ENCODE measurements at places on chromosomes 4 and X. TPM values are rescaled to one million over a fixed set of nuclear protein-coding genes. Genes with fewer than 3 reads are reported as not detected.
A peak's percentile ranks its signal among the peaks of the same experiment; 100 is the strongest.

- no peak for DNase-seq
These were observed 314.0 kb downstream of the FRMPD4 start for GRCh38 chrX:12452268-12452667.

DNA sequence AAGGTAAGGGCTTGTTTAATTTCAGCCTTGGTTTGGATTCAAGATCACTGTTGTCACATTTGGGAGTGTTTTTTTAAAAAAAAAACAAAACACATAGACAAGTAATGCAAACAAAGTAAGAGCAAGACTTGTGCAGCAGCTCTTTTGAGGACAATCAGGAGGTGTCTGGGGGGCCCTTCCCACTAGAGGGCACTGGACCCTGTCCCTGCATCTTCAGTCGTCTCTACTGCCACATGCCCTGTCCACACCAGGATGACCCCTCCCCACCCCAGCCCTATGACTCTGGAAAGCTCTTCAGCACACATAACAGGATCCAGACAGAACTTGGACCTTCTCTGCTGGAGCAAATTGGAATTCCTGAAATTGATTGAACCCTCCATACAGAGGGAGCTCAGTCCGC is 71.0 kb downstream of the USP46 start:
- peak; percentile 19 for DNase-seq

- DNase-seq: peak; percentile 94
These were observed 121.2 kb downstream of the GASK1B start for GRCh38 chr4:158051401-158052235.

- DNase-seq: no peak
These were observed 1401.6 kb downstream of the ADGRL3 start for GRCh38 chr4:62601737-62602136.

DNA sequence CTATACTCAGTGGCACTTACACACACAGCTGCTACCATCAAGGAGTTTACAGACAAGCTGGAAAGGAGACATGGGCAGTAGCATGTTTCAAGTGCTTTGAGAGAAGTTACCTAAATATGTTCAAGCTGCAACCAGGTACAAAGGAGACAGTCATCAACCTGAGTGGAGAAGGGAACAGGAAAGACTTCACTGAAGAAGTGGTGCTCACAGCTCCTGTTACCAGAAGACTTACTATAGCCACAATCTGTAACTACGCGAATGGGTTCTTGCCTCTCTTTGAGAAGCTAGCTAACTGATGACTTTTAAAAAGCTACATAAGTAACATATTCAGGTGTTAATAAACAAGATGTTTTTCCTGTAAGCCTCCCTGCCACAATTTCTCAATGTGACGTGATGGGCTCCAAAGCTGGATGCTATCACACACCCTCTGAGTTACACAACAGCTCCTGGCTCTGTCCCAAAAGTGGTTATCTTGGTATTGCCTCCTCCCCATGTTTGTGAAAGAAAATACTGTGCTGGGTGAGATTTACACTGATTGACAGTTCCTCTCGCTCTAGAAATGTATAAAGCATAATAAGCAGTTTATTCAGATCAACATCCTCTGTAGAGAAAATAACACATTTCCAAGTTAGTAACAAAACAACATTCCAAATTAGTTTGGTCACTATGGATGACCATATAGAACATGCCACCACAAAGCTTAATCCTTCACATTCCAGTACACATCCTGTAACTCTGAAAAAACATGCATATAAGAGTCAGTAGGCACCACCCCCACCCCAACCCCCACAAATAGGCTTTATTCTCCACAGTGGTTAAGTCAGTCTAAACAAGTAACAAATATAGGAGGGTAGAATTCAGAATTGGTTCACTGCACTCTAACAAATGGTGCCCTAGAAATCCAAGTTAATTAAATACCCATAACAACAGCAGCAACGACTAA is 81.8 kb downstream of the FRYL start:
- DNase-seq: peak; percentile 89

DNA sequence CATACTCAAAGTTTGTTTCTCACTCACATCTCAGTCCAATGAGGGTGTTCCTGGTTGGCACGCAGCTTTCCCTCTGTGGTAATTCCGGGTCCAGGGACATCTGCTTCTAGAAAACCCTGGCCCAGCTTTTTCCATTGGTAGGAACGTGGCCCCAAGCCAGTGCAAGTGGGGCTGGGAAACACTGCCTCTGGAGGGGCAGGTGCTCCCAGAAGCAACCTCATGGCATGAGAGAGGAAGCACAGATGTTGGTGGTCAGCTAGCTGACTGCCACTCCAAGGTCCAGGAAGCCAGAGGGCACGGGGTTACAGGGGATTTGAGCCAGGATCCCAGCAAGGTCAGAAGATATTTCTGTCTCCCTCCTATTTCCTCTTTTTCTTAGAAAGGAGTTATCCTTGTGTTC is 47.5 kb downstream of the DCTD start:
- DNase-seq: no peak

DNA sequence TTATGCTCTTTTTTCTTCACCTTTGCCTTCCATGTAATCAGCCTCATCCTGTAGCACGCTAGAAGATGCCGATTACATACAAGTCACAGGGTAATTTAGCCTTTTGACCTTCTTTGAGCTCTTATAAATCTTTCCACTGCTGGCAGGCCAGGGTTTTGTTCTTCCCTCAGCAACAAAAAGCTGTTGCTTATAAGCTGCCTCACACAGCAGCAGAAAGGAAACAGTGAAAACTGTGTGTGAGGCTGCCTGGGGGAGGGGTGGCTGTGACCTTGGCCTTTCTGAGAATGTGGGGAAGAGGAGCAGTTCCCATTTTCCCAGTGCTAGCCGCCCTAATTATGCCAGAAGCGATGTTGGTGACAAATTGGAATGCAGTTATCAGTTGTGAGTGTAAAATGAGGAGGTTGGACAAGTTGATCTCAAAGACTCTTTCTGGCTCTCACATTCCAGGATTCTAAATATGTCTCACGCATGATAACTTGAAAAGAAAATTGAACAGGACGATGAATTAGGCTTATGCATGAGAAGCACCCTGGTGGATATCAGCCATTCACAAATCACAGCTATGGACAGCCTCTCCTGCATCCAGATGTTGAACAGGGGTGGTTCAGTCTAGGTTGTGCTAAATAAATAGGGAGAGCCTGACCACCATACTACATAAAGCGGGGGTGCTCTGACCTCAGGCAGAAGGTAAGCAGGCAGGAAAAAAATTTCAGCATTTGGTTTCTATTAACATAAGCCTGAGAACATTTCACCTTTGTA is 25.7 kb downstream of the SLITRK2 start:
- no peak for DNase-seq

TMEM271 gene
- total RNA-seq: not detected

TLL1 gene
- 0.33 TPM for total RNA-seq

- no peak for DNase-seq
These were observed 41.4 kb upstream of the CHRDL1 start for GRCh38 chrX:110836982-110837381.

DNA sequence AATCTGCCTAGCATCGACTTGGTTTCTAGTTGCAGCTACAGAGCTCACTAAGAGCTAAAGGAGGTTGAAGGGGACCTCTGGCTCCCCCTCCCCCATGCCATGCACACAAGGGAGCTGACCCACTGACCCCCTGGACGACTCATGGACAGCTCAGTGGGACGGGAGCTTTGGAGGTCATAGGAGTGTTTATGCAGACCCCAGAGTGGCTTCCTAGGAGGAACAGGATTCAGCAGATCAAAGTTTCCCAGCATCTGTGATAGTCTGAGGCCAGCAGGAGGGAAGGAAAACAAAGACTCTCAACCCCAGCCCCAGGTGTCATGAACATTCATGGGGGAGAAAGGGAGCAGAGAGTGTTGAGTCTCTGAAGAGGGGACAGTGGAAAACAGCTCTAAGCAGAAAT is 104.4 kb downstream of the ARSF start:
- DNase-seq: no peak

DNA sequence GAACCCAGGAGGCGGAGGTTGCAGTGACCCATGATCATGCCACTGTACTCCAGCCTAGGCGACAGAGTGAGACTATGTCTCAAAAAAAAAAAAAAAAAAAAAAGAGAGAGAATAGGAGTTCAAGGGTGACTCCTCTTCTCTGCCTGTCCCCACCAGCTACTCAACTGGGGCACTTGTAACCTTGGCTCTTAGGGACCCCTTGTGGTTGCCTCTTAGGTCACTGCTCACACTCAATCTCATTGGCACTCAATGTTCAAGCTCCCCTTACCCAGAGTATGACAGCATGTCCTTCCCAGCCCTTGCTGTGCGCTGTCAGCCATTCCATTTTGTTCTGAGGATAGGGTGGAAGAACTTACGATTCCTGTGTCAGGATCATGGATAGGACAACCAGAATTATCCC is 82.4 kb upstream of the BEND4 start:
- DNase-seq: no peak

ZAR1 gene
- not detected for total RNA-seq
